ENCODE measurements at places on chromosomes 2 and 18.

GRCh38 chr2:11559786-11560155 is 25.9 kb downstream of the GREB1 start:
- DNase-seq = no peak

GRCh38 chr18:33702625-33703024 is 124.6 kb downstream of the ASXL3 start:
- DNase-seq = no peak

DNA sequence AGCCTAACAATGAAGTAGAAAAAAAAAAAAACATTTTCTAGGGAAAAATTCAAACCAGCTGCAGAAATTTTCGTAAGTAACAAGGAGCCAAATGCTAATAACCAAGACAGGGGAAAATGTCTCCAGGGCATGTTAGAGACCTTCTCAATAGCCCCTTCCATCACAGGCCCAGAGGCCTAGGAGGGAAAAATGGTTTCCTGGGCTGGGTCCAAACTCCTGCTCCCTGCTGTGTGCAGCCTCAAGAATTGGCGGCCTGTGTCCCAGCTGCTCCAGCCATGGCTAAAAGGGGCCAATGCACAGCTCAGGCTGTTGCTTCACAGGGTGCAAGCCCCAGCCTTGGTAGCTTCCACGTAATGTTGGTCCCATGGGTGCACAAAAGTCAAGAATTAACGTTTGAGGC is 266.2 kb downstream of the ZEB2 start:
- no peak for DNase-seq

GRCh38 chr18:5513947-5514346 is 29.9 kb downstream of the EPB41L3 start:
- no peak for DNase-seq

GRCh38 chr18:8952174-8952573 is 150.3 kb upstream of the NDUFV2 start:
- no peak for DNase-seq

DNA sequence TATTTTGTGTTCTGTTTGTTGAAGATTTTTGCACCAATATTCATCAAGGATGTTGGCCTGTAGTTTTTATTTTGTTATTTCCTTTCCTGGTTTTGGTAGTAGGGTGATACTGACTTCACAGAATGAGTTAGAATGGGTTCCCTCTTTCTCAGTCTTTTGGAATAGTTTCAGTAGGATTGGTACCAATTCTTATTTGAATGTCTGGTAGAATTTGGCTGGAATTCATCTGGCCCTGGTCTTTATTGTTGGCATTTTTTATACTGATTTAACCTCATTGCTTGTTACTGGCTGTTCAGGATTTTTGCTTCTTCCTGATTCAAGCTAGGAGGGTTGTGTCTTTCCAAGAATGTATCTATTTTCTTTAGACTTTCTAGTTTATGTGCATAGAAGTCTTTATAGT is 263.7 kb downstream of the SOX11 start:
- no peak for DNase-seq

DNA sequence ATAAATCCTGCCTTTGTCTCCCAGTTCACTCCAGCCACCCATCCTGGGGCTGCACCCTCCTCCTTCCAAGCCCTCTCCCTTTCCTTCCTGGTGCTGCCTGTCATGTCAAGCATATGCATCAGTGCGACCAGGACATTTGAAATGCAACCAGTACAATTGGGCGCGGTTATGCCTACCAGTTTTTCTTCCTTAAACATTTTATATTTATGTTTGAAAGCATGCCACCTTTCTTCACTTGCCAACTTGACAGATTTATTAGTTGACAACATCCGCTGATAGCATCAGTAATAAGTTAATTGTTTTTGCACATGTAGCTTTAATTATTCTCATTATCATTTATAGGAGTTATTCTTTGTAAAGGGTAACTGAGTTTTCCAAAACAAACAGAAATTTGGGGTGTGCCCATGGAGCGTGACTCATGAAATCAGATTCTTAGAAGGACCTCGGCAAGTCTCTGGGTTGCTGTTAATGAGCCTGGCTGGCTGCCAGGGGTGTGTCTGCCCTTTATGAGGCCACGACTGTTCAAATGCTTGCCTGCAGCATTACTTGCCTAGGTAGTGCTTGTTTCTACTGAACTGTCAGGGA is 32.8 kb upstream of the IL1B start:
- peak; percentile 40 for DNase-seq

GRCh38 chr2:189268763-189269162 is 89.2 kb upstream of the COL5A2 start:
- DNase-seq = no peak

DNA sequence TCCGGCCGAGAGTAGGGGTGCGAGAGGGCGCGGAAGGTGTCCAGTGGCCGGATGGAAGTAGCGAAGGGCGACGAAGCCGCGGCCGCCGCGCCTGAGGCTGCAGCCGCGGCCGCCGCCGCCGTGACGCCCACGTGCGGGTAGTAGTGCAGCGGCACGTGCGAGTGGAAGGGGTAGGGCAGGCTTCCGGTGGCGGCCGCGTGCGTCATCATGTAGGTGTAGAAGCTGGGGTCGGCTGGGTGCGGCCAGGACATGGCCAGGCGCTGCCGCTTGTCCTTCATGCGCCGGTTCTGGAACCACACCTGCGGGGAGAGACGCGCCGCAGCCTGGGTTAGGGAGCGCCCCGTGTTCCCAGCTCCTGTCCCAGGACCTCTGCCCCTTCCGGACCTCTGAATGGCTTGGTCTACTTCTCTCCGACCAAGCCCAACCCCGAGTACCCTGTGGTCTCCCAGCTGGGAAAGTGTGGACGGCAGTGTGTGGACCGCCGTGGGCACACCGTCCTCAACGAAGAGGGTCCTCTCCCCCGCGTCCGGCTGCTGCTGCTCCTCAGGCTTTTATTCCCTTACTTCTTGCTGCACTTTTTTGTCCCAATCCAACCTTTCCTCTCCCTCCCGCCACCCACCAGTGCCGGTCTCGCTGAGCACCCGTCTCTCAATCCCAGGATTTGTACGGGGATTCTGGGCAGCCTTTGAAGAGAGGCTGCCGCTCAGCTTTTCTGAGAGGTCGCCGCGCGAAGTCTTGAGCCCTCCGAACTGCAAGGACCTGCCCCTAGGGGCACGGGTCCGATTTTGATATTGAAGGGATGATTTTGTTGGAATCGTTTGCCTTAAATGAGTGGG is 3.0 kb downstream of the EVX2 start:
- no peak for DNase-seq

GRCh38 chr2:1590596-1591460 is 153.5 kb downstream of the PXDN start:
- no peak for DNase-seq

DNA sequence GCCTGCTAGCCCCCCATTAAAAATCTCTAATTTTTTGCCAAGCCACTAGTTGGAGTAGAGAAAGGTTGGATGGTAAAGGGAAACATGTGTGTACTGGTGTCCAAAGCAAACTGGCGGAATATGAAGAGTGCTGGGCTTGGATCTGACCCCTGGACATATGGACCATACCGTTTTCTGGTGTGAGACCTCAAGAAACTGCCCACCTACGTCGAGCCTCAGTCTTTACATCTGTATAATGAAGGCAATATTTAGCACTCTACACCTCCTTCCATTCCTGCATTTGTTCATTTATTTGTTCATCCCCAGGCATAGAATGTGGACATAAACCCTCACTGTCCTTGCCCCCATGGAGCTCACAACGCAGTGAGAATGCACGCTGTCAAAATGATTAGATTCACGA is 142.4 kb downstream of the RHBDD1 start:
- DNase-seq = no peak

- DNase-seq = no peak
Measured at GRCh38 chr2:2516386-2516785, 185.3 kb upstream of the MYT1L start.

DNA sequence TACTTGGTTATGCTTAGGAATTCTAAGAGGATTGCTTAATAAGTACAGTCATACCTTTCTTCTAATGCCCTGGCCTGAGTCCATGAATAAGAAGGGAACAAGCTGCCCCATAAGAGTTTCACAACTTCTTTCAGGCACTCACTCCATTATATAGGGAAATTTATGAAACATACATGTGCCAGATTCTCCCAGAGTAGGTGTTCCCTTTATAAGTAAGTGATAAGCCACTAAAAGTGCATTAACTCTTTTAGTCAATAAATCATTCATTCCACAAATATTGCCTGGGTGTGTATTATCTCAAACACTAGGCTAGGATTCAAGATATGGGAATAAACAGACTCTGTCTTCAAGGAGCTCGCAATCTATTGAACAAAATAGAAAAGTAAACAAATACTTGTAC is 84.5 kb upstream of the RBBP8 start:
- DNase-seq = no peak

DNA sequence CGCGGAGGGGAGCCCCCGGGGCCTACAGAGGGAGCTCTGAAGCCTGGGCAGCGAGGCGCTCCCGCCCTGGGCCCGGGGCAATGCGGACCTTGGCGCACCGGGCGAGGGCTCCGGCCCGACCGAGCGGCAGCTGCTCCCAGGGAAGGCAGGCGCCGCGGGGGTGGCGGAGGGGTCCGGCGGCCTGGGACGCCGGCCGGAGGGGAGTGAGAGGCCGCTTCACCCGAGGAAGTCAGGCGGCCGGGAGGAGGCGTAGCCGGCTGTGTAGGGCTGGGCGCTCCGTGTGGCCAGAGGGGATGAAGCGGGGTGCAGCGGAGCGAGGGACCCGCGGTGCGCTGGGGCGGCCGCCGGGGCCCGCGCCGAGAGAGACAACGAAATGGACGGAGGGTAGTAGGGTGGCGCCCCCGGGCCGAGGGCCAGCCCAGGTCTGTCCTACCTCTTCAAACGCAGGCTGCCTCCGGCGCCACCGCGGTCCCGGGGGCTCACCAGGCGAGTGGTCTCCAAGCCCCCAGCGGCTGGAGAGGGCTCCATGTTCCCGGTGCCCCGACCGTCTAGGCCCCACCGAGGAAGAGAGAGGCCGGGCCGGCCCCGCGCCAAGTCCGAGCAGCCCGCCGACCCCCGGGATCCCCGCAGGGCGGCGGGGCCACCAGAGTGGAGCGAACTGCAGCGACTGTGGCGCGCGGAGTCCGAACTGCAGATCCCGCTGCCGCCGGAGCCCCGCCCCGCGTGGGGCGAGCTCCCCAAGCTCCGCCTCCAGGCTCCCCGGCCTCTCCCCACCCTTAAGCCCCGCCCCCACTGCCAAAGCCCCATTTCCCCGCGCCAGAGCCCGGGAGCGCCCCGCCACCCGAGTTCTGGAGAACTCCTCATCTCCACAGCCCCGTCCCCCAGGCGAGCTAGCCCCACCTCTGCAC is at the start of gene SLC30A3:
SLC30A3 (minus strand) TSS at position 669 of the 908 bp plus-strand sequence; CDS start at position 528, 141 bp downstream.
- peak; percentile 72 for DNase-seq

DNA sequence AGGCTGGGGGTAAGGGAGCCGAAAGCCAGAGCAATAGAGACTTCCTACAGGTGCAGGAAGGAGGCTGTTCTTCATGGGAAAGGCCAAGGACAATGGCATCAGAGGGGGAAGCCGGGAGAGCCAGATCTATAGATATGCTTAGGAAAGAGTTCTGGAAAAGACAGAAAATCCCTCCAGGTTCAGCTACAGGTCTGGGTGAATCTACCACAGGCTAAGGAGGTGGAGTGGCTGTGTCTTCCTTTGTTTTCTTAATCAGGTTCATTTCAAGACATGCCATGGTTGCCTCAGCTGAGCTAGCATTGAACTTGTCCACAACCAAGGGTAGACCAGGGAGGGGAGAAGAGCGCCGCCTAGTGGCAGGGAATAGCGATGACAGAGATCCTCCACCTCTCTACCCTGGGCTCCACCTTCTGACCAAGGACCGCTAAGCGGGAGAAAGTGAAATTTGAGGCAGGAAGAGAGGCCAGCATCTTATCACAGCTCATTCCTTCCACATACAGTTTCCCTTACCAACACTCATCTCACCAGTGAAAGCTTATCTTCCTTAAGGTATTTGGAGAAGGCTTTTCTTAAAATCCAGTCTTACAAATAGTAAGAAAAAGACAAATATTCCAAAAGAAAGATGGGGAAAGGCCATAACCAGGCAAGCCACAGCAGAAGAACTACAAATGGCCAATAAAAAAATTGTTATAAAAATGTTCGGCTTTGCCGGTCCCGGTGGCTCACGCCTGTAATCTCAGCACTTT is 74.2 kb downstream of the VIT start:
- peak; percentile 37 for DNase-seq

- no peak for DNase-seq
Measured at GRCh38 chr18:60935041-60935910, 398.0 kb upstream of the CDH20 start.

GRCh38 chr2:137865954-137866540 is 98.2 kb upstream of the HNMT start:
- DNase-seq = peak; percentile 44
